ENCODE measurements at places on chromosomes 6 and 20.

DNA sequence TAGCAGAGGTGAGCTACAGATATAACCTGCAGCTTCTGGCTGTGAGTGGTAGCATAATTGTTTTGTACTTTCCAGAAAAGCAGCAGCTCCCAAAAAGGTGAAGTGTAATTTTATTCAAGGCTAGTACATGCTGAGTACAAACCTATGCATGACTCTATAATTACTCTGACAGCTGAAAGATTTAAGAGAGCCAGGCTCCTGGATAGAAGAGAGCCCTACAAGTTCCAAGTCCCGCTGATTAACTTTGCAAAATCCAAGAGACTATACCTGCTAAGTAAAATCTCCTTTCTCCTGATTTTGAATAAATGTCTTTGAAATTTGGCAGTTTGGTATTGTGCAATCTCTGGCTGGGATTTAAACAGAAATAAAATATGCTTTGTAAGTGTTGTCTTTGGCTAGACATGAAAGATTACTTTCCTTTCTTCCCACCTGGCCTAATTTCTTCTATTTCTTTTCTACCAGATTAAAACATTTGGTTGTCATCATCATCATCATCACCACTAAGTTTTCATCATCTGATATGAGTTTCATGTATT, 79.5 kb downstream of the CTNNBL1 start:
- DNase-seq = no peak

DNA sequence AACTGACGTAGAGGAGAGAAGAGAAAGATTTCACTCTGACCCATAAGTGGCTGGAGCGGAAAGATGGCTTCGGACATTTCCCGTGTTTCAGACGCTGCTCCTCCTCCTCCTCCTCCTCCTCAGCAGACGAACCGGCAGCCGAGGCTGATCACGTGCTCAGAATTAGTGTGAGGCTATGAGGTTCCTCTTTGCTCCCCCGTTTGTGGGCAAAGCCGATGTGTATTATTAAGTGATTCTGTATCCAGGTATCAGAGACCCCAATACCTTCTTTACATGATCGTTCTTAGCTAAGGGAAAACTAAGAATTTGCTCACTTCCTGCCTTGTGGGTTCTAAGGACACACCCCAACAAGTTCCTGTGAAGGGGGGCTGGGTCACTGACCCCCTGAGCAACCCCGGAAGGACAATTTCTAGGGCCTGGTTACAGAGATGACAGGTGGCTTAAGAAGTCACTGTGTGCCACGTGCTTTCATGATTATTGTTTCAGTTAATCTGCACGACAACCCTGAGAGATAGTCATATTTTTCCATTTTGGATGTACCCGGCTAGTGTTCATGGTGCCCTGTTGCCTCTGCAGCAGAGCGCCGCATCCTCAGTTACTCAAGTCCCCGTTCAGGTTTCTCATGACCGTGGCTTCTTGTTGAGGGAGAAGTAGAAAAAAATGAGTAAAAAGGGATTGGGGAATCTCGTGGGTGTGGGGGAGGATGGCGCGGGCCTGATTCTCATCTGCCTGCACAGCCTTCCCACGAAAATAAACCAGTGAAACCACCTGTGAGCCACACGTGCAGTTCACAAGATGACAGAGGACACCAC, 671.8 kb downstream of the QKI start:
- DNase-seq = no peak

DNA sequence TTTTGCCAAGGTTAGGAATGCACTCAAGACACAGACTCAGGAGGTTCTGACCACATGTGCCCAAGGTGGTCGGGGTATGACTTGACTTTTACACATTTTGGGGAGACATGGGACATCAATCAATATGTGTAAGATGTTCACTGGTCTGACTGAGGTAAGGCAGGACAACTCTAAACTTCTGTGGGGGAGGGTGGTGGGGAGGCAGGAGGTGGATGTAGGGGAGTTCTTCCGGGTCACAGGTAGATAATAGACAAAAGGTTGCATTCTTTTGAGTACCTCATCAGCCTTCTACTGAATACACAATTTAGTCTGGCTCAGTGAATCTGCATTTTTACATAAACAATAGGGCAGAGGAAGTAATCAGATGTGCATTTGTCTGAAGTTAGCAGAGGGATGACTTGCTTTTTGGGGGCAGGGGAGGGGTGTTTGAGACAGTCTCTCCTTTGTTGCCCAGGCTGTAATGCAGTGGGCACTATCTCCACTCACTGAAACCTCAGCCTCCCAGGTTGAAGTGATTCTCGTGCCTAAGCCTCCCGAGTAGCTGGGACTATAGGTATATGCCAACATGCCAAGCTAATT, 10.9 kb downstream of the ECHDC1 start:
- DNase-seq = no peak

DNA sequence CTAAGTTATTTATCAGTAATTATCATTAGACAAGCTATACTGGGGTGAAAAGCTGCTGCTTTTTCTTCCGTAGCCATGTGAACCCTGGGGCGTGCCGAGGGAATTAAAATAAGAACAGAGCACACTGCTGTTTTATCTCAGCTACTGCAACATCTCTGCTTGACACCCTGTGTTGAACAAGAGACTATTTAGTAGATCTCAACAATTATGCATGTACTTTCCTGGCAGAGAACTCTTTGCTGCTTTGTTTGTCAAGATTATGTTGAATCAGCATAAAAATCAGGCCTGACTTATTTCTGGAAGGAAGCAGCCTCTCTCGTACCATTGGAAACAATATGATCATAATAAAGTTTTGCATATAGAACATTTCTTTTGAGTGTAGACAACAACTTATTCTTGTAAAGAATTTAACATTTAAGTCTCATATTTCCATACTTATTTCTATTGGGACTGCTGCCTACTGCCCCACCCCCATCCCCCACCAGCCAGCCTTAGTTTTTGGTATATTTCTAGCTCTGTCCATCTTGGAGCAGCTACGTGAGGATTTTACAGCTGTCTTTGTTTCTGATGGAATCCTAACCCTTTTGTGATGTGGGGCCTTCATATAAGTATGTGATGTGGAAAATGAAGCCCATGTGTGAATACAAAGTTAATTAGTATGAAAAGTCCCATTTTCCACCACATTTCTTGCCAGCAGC, 1011.4 kb downstream of the KIF16B start:
- DNase-seq = no peak

DNA sequence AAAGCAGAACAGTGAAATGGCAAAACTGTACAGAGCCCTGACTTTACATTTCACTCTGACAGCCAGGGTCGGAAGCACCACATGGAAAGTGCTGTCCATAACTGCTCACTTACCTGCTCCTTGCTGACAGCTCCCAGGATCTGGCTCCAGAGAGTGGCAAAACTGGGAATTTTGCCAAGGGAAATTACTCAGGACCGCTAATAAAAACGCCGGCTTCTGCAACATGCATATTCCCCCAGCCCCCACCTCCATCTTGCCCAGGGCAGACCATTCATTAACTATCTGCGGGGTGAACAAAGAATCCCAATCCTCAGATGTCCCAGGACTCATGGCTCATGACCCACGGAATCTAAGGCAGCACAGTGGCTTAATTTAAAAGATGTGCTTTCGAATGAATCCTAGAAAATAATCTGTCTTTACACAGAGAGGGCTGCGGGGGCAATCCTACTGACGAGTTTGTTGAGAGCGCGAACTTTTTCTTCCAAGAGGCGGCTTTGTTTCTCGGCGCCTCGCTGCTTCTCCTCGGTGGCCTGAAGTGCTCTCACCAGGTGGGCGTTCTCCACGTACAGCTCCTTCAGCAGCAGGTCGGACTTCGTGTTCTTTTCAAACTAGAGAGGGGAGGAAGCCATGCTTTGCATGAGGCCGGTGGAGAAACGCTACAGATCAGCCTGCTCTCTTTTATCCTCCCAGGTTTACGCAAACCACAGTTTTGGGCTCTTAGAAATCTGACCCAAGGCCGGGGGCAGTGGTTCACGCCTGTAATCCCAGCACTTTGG, 45.8 kb downstream of the GINS1 start:
- no peak for DNase-seq

- DNase-seq = no peak
Observed at GRCh38 chr6:24520929-24521546, 26.3 kb downstream of the ALDH5A1 start.

GRCh38 chr6:133637874-133638273, 251.0 kb upstream of the TCF21 start:
- DNase-seq = no peak

DNA sequence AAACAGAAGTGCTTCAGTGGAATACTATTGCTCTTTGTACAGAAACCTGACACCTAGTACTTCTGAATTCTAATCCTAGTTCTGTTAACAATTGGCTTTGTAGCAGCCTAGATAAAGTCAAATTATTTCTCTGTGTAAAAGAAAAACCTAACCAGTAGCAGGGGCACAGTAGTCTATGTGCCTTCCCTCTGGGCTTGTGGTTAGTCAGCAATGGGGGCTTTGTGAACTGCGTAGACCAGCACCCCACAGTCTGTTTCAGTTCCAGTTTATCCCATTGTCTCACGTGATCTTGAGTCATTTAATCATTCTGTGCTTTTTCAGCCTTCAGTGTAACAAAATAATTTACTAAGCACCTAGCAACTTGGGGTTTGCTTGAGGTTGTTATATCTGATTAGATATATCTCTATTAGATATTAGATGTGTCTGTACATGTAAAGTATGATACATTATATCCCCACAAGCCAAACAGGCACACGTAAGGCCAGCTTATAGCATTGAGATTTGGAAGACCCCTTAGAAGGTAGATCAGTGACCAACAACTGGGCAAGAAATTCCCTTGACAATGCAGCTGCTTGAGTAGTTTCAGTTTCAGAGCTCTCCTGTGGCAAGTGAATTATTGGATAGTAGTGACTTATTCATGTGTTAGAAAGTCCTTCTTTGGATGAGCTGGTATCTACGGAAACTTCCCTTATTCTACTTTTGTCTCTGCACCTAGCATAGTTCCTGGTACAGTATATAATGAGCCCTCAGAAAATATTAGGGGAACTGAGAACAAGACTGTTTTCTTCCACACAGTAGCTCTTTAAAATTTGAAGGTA, 27.9 kb upstream of the CCR6 start:
- DNase-seq = no peak

GRCh38 chr6:44034391-44034861, 92.8 kb downstream of the MRPL14 start:
- no peak for DNase-seq

DNA sequence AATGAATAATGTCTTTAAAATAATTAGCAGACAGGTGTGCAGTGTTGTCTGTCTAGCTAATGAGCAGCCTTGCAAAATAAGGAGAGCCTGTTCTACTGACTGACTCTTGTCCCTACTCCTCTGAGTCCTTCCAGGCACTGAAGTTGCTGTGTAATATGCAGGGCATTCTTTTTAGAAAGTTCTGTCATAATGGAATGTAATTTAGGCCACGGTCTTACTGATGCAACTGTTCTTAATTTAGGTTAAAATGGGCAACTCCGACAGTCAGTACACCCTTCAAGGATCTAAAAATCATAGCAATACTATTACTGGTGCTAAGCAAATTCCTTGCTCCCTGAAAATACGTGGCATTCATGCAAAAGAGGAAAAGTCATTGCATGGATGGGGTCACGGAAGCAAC, 133.9 kb downstream of the TIAM2 start:
- DNase-seq = no peak

GRCh38 chr20:53957451-53958172, 112.8 kb downstream of the BCAS1 start:
- no peak for DNase-seq

DNA sequence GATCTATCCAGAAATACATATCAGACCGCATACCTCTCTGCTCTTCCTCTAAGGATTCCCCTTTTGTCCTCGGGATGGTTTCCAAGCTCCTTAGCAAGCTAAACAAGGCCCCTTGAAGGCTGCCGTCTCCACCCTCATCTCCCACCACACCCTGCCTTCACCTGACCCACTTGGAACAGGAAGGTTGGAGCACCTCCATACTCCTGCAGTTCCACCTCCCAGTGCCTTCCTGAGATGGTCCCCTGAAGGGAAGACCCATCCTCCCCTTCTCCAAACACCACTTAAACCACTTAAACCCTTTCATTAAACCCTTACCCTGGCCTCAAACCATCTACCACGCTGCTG, 8.5 kb upstream of the POU5F1 start:
- no peak for DNase-seq

GRCh38 chr20:37530696-37531095, 3.0 kb upstream of the BLCAP start:
- no peak for DNase-seq

- DNase-seq = no peak
Observed at GRCh38 chr20:41587956-41588355, 30.2 kb downstream of the CHD6 start.

GRCh38 chr6:158808442-158808833, 10.7 kb downstream of the EZR start:
- no peak for DNase-seq

GRCh38 chr6:27812078-27812804, 100.0 kb downstream of the OR2B2 start:
- DNase-seq = no peak

DNA sequence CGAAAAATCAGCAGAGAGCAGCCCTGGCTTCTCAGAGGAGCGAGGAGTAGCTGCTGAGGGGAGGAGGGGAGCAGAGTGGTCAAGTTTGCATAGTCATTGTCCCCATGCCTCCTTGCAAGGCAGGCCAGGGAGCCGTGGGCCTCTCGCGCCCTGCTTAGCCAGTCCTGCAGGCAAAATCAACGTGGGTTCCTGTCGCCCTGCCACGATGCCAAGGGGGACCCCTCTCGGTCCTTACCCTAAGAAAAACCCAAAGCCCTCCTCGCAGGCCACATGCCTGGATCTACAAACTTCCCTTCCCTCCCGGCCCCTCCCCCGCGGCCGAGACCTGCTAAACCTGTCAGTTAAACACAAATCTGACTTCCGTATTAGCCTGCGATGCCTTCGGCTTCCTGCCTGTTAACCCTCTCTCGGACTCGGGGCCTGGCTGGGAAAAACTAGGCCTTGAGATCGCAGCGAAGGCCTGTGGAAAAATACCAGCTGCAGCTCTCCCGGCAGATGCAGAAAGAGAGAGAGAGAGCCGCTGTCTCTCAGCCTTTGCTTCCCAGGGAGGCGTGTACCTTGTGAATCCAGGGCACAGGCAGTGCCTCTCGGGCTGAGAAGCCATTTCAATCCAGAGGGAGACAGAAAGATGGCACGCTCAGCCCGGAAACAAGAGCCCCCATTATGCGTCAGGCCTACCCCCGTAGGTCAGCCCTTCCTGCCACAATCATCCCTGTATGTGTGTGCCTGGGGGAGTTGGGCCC, 968 bp upstream of the ZMYND8 start:
- DNase-seq = peak; percentile 83

Data from NCI-H1694 (cell line).